Fibroblast of the aortic adventitia (primary cell): ENCODE measurements at places on chromosomes 6 and 20.

DNA sequence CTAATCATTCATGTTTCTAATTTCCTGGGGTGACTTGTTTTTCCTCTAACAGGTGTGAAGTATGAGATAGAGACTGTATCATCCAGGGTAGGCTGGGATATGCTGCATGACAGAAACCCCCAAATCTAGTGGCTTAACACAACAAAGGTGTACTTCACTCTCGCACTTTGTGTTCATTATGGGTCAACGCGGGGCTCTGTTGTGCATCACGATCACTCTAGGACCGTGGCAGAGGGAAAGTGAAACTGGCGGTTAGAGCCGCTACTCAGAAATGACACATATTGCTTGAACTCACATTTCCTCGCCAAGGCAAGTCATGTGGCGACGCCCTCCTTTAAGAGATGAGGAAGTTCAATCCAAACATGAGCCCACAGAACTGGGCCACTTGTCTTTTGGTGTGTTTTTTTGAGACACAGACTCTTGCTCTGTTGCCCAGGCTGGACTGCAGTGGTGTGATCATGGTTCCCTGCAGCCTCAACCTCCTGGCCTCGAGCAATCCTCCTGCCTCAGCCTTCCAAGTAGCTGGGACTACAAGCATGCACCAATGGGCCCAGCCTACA, 41.3 kb downstream of the PCNA start:
- DNase-seq: peak; percentile 73

GRCh38 chr20:26208296-26209091, 511.8 kb upstream of the ZNF337 start:
- DNase-seq: no peak

DNA sequence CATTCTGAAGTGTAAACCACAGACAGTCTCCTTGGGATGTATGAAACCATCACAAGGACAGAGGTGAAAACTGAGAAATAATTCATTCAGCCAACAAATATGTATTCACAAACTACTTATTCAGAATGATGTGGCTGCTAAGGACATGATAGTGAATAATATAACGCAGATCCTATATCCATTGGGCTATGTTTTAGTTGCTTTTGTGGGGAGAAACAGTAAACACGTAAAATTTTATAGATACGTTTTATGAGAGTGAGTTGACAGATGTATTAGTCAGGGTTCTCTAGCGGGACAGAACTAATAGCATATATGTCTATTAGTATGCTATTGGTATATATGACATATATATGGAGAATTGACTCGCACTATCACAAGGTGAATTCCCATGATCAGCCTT, 402.5 kb downstream of the RFPL4B start:
- no peak for DNase-seq

DNA sequence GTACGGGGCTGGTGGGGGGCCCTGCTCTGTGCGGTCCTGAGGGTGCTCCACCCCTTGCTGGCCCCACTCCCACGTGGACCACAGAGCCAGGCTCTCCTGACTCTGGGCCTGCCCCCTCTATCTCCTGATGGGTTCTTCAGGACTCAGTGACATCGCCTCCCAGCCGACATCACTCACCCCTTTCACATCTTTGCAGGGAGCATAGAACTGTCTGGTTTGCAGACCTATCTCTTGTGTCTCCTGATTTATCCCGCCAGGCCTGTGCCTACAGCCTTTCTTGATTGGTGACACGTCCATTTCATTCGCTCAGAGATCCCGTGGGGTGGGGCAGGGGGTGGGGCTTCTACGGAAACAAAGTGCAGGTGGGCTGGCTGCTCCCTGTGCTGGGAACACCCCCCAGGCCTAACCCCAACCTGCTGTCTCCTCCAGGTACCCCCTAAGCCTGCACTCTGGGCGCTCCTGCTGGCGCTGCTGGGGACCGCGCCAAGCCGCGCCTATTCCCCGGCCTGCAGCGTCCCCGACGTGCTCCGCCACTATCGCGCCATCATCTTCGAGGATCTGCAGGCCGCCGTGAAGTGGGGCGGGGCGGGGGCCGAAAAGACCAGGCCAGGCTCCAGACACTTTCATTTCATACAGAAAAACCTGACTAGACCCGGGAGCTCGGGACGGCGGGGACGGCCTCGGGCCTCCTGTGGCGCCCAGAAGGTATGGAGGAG, 1.7 kb downstream of the C20orf204 start:
- no peak for DNase-seq

GRCh38 chr6:31740397-31741223, 805 bp downstream of the MSH5 start:
- no peak for DNase-seq

DNA sequence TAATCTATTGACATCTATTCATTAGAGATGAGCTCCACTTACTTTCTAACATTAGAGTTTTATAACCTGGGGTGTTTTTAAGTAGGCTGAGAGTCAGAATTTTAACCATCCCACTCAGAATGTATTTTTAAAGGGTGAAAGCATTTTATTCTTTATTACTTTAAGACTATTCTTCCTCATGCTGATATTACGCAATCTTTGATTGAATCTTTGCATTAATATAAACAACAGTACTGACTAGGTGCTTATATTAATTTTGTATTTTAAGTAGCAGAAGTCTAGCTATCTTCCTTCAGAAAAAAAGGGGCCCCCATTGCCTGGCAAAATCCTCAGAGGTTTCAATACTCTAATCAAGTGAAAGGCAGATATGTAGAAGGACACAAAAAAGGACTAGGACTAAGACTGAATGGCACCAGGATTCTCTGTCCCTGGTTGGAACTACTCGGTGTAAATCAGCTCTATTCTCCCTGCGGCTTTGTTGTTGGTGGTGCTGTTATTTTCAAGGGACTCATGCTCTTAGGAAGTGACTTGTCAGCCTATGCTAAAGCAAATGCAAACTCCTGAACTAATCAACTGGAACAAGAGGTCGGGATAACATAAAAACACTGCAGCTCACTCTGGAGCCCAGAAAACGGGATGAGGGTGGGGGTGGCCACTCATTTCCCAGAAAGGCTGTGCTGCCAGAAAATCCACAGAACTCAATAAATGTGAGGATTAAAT, 1324.4 kb downstream of the GRIK2 start:
- no peak for DNase-seq

GRCh38 chr6:16058201-16058928, 70.5 kb upstream of the MYLIP start:
- no peak for DNase-seq
